ENCODE measurements at places on chromosomes 3 and 15. TPM values are rescaled to one million over a fixed set of nuclear protein-coding genes. Genes with fewer than 3 reads are reported as not detected.

The SENP7 gene
- total RNA-seq, result 27.1 TPM

- DNase-seq, result no peak
Observed at GRCh38 chr15:70147178-70147760, 49.6 kb upstream of the TLE3 start.

- DNase-seq, result no peak
Observed at GRCh38 chr3:36542186-36542585, 161.9 kb downstream of the STAC start.

DNA sequence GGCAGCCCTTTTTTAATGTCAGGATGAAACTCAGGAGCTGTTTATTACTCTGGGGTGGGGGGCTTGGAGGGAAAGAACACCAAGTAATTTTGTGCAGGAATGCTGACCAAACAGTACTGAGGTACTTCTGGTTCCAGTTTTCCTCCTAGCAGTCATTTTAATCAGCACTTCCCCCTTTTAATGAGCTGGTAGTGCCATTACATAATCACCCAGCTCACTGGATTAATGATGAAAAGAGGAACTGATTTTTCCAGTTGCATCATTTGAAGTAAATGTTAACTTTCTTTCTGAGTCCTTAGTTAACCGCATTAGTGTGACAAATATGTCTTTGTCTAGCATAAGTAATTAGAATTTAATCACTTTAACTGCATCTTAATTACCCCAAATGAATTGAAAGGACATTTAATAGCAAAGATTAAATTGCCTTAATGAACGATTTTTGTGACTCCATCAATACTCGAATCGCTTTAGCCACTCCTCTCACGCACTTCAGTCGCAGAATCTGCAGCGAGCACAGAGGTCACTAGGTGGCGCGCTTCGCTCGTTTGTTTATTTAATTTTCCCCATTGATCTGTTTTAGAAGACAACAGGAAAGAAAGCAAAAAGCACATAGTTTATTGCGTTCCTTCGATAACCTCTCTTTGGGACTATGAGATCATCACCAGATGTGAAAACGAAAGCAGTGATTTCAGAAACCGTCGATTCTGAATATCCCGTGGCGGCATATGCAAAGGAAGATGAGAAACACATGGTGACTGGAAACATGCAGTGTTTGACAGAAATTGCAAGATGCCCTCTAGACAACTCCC lies 9.8 kb downstream of the ONECUT1 start:
- peak; percentile 79 for DNase-seq

The MED12L gene
- total RNA-seq, result 5.8 TPM

GRCh38 chr15:72161361-72162132 lies 36.0 kb downstream of the GRAMD2A start:
- DNase-seq, result no peak

- peak; percentile 38 for DNase-seq
Observed at GRCh38 chr15:80780416-80781221, 1.4 kb downstream of the CEMIP start.

The SLC28A2 gene
- not detected for total RNA-seq

The NEIL1 gene
- total RNA-seq, result 11.0 TPM

The PPARG gene
- total RNA-seq, result 1.9 TPM

The RARRES1 gene
- total RNA-seq, result 0.41 TPM

- DNase-seq, result no peak
Observed at GRCh38 chr3:188174317-188175044, 20.5 kb downstream of the LPP start.

The TTLL3 gene
- 75.5 TPM for total RNA-seq

DNA sequence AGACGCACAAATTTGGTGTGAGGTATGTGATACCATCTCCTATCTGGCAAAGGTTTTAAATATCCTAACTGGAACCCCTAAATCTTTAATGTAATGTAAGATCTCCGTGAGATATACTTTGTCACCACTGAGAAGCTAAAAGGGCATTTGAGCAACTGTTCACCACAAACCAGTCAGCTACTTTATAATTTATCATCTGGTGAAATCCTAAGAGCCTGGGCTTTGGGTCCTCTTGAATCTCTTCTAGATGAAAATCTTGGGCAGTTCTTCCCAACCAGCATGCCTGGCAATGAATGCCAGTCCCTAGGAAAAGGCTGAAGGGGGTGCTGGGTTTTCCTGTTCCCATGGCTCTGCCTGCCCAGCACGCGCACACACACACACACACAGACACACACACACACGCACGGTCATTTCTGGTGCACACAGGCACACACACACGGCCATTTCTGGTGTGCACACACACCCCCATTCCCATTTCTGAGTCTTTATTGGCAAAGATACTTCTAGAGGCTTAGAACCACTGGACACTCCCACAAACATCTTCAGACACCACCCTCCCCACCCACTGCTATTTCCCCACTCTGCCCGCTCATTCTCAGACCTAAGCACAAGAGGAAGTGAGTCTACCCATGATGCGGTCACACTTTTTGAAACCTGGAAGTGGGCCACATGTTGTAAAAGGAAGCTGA lies 72.6 kb downstream of the MYO1E start:
- peak; percentile 76 for DNase-seq

GRCh38 chr3:52041118-52041731 lies 15.1 kb downstream of the DUSP7 start:
- DNase-seq, result no peak

The DNAJC17 gene
- total RNA-seq, result 37.3 TPM

The MESP2 gene
- total RNA-seq, result not detected

GRCh38 chr3:190458040-190458439 lies 8.3 kb upstream of the TMEM207 start:
- DNase-seq, result no peak

The PROS1 gene
- total RNA-seq, result 0.46 TPM

DNA sequence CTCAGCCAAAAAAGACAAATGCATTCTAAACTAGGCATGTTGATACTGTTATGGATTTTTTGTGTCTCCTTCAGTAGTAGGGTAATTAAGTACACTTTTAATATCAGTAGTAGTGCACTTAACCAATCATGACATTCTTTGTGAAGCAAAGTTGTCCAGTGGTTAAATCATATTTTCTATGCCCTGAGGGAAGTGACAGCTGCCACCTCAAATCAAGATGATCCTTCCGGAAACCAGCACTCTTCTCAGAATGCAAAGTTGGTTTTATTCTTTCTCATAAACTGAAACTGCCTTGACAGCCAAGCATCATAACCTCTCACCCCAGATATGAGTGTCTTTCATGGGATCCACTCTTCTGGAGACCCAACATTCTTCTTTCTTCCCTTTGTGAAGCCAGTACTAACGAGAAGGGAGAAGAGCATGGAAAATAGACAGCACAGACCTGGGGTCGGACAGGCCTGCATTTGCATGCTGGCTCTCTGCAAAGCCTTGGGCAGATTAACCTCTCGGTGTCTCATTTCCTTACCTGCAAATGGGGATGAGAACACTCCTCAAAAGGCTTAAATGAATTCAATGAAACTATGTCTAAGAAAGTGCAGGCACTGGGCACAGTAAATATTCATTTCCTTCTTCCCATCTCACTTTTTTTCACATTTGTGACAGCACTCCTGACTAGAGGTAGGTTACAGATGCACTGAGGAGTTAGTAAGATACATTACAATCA lies 13.2 kb downstream of the AAGAB start:
- peak; percentile 62 for DNase-seq

DNA sequence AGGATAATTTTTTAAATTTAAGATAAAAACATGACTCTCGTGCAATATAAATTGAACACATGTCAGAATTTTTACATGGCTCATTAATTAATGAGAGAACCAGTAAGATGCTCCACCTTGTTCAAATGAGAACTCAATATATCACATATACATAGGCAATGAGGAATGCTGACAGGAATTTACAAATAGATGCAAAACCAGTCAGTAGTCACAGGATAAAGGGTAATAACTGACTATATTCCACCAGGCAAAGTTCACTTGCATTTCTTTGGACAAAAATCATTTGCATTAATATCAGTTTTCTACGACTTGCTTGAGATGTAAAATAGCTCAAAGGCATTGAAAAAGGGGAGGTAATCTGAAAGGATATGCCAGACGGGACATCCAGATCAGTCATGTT lies 139.4 kb downstream of the STAC start:
- no peak for DNase-seq

DNA sequence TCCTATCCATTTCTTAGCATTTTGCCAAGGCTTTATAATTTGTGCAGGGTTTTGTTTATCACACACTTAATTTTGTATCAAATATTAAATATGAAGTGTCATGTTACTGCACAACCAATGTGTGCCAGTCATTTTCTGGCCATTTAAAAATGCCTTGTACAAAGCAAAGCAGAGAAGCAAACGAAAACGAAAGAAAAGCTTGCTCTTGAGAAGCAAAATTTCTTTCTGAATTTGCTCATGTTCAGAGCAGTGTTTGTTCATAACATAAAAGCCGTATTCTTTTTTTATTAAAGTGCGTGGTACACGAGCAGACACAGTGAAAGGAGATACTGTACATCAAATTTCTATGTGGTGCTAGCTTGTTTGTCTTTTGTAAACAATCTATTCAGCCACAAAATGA lies 792.6 kb downstream of the NAALADL2 start:
- DNase-seq, result no peak

The SLC24A5 gene
- not detected for total RNA-seq

The FLNB gene
- 46.1 TPM for total RNA-seq

DNA sequence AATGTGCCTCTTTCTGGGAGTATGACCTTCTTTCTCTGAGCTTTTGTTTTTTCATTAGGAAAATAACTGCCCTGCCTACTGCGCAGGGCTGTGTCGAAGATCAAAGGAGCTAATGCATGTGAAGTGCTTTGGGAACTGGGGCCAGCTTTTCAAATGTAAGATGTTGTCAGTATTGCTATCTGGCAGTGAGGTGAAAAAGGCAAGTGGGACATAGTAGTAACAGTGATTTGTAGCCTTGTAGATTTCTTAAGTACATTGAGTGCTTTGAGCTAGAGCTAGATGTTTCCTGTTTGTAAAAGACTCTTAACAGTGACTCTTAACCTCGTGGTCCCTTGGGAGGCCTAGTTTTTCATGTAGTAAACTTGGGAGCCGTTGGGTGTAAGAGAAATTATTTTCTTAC lies 126.5 kb downstream of the ECT2 start:
- no peak for DNase-seq

- no peak for DNase-seq
Observed at GRCh38 chr3:85297291-85297690, 338.5 kb downstream of the CADM2 start.

DNA sequence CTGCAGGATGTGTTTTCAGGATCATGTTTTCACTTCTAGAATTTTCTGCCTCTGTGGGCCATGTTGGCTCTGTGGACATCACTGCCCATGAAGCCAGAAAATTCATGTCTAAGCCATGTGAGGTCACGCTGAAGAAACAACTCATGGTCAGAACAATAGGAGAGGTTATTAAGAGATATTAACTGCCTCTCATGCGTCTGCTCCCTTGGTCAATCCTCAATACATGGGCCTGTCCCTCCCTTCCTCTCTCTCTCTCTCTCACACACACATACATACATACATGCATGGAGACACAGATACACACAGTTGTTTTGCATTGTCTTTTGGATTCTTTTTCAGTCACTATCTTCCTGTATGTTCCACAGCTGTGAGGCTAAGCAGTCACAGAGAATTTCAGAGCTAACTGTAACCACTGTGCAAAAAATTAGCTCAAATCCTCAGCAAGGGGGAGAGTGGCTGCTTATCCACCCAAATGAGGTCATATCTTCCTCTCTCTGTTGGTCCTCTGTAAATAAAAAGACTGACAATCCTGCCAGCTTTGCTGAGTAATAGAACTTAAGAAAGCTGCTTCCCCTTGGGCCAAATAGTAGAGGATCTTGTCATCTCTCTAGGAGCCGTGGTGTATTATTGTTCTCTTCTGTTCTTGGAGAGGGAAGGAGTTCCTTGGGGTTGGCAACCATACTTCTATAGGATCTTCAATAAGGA lies 45.6 kb downstream of the LRTM1 start:
- DNase-seq, result no peak

DNA sequence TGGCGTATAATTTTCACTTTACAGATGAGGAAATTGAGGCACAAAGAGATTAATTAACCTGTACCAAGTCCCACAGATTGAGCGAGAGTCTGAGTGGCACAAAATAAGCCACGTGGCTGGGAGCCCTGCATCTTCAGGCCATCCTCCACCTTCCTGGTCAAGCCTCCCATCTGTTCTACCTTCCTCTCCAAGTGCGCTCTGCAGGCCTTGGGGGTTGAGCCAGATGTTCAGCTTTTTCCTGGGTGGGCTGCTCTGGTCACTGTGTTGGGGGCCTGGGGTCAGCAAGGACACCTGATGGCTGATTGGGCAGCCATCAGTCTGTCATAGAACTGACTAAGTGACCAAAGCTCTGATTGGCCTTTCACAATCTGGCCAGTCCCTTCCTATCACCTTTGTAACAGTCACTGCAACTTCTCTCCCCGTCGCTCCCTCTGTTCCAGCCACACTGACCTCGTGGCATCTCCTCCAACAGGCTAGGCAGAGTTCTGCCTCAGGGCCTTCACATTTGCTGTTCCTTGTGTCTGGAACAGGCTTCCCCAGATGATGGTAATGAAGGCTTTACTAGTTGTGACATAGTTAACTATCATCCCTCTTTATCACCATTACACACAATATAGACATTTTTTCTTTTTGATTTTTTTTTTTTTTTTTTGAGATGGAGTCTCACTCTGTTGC lies 46.8 kb downstream of the SCN5A start:
- DNase-seq, result no peak

The NR1I2 gene
- 0.17 TPM for total RNA-seq

The GOLGA8G gene
- total RNA-seq, result not detected

The FGF7 gene
- not detected for total RNA-seq

The SNRK gene
- 37.8 TPM for total RNA-seq

DNA sequence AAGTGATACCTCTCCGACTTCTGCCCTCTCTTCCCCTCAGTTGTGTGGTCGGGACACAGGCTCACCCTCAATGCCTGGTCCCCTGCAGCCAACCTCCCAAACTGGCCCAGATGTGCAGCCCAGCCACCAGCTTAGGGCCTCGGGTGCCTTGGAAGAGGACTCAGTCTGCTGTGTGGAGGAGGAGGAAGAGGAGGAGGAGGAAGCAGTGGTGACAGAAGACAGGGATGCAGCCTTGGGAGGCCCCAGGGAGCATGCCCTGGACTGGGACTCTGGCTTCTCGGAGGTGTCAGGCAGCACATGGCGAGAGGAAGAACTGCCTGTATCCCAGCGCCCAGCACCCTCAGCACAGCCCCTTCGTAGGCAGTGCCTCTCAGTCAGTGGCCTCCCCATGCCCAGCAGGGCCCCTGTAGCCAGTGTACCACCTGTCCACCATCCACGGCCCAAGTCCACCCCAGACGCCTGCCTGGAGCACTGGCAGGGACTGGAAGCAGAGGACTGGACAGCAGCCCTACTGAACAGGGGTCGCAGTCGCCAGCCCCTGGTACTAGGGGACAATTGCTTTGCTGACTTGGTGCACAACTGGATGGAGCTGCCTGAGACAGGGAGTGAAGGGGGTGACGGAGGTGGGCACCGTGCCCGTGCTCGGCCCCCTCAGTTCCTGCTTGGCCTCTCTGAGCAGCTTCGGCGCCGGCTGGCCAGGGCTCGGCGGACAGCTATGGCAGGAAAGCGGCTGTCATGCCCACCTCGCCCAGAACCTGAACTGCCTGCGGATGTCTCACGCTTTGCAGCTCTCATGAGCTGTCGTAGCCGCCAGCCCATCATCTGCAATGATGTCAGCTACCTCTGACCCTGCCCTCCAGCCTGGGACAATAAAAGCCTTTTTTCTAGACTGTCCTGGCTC lies 1.3 kb downstream of the INKA1 start:
- DNase-seq, result no peak

GRCh38 chr15:91338766-91339165 lies 238.7 kb downstream of the SV2B start:
- DNase-seq, result no peak
